ENCODE measurements at places on chromosomes 2 and 18. TPM values are rescaled to one million over a fixed set of nuclear protein-coding genes. Genes with fewer than 3 reads are reported as not detected.

Gene GPR75
- 15.8 TPM for total RNA-seq

Gene LIPG
- total RNA-seq: 18.2 TPM

Gene OXER1
- total RNA-seq: not detected

Gene DNAJC5G
- total RNA-seq: not detected

Gene PLCD4
- total RNA-seq: 0.31 TPM

Gene DNAJB2
- total RNA-seq: 73.2 TPM

Gene NR4A2
- total RNA-seq: 7.8 TPM

Gene SERPINB12
- not detected for total RNA-seq

Gene CFAP221
- 5.6 TPM for total RNA-seq

Gene PLA2R1
- 1.7 TPM for total RNA-seq
